ENCODE measurements at places on chromosomes 16 and 17.
A peak's percentile ranks its signal among the peaks of the same experiment; 100 is the strongest.

DNA sequence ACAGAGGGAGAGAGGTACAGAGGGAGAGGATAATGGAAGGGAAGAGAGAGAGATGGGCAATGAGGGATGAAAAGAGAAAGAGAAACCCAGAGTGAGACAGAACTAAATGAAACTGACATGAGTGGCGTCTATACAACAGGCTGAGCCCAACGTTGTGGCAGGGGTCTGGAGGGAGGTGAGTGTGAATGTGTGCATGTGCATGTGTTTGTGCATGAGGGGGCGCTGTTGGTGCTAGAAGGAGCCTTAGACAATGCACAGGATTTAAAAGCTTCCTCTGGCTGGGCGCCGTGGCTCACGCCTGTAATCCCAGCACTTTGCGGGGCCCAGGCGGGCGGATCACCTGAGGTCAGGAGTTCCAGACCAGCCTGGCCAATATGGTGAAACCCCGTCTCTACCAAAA, 454.8 kb upstream of the CDH11 start:
- no peak for DNase-seq

DNA sequence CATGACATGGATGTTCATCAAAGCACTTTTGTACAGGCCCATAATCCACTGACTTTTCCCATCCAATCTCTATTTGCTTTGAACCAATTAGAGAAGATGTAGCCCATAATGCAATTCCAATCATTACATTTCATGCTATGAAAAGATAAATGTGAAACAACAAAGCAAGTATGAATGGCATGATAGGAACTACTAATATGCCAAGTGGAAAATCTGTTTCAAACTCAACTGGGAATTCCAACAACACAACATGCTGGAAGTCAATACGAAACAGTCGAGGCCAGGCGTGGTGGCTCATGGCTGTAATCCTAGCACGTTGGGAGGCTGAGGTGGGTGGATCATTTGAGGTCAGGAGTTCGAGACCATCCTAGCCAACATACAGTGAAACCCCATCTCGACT, 39.6 kb upstream of the TMEM97 start:
- no peak for DNase-seq

DNA sequence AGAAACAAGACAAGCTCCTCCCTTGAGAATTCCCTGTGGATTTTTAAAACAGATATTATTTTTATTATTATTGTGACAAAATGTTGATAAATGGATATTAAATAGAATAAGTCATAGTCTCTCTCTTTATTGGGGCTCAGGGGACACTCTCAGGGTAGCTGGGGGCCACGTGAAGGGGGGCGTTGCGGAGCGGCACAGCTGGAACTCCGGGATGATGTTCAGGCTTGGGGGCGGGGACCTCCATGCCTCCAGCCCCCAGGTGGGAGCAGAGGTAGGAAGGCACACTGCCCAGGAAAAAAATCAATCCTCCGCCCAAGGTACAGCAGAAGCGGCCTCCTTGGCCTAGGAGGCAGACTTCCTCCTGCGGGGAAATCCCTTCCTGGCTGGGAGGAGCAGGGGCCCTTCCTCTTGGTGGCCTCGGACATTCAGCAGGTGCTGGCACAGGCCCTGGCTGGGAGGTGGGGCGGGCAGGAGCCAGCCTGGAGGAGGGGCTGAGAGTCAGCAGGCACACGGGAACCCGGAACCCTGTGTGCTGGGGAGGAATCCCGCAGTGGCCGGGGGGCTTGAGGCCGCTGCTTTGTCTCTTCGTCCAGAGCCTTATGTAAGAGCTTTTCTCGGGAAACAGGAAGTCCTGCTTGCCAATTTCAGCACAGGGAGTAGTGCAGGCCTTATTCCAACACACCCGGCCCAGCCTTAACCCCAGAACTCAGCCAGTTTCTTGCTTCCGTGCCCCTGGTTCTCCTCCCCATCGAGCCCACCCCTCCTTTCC, 591 bp upstream of the TNFSF13 start:
- peak; percentile 60 for DNase-seq

GRCh38 chr17:37050920-37051319, 102.2 kb downstream of the AATF start:
- DNase-seq: no peak

DNA sequence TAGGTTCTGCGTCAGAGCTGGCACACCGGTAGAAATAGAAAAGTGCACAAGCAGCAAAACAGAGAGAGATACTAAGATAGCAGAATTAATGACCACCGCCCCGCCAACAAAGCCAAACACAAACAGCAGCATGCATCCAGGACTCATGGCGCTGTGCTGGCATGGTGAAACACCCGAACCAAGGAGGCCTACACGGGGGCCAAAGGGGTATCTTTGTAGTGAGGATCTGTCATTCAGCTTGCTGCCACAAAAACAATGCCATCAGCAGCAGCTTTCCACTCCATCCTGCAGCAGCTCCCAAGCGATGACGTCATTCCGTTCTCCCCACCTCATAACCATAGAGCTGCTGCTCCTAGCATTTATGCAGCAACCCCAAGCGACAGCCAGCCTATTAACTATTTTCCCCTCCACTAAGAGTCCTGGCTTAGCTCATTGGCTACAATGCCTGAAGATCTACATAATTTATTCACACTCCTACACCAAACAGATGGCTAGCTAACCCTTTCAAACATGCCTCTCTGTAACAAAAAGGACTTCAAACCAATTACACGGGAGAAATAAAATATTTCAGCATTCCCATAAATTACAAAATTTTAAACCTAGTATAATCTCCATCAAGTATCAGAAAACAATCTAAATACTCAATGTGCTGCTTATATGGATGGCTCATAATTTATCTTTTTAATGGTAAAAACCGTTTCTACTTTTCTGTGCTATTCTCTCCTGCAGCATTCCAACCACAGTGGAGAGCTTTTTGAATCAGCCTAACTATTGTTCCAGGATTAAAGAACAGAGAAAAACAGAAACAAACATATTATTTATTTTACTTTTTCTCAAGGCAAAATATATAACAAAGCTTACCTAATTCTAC, 73.9 kb downstream of the SPAG9 start:
- no peak for DNase-seq

- DNase-seq: no peak
These were observed 235.1 kb downstream of the CEP112 start for GRCh38 chr17:65956814-65957213.

DNA sequence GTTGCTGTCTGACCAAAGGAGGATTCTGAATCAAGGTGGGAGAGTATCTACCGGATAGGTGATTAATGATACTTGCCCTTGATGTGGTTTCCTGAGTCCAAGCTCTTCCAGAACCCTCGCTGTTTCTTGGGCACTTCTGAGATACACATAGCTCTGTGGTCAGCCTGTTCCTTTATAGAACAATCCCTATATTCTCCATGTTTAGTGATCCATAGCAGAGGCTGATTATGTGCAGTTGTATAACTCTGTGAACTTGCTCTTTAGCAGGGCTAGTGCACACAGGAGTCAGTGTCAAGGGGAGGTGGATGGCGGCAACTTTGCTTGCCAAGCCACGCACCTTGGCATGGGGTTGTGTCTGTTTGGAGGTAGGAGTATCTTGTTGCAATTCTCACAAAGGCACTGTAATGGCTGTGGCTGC, 36.1 kb downstream of the ARL4D start:
- no peak for DNase-seq

DNA sequence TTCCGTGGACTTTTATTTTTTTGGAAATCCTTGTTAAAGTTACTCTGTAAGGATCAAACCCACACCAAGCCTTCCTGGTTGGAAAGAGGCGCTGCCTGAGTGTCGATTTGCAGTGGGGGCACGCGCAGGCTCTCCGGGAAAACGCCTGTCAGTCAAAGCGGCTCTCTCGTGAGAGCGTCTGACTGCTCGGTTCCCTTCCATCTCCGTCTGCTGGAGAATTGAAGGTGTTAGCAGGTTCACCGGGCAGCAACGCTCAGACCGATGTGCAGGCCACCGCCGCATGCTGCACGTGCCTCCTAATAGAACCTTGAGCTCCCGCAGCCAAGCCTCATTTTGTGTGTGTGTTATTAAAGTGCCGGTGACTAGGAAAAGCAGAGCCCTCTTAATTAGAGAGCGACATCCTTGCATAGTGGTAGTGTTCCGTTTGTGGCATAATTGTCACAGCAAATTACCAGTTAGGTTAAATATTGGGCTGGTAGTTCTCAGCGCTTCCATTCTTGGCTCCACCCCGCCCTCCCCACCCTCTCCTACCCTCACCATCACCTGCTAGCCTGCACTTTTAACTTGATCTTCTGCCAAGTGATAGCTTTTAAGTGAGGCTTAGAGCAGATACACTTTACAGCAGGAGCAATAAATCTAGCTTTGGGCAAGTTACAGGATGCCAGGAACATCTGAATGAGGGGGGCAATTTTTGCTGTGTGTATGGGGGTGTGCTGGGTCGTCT, 75.5 kb downstream of the RPA1 start:
- DNase-seq: no peak

- DNase-seq: no peak
These were observed 22.0 kb upstream of the IL4R start for GRCh38 chr16:27291722-27292240.

DNA sequence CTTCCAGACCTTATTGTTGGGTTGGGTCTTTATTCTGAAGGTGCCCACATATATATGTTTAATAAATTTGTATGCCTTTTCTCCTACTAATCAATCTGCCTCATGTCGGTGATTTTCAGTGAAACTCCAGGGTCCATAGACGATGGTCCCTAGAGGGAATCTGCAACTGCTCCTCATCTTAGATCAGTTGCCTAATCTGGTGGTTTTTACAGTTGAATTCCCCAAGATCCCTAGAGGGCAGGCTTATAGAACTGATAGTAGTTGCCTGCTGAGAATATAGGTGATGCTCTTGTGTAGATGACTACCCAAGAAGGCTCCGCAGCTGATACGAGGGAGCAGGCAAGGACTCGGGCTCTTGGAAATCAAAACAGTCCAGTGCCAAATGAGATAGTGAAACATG, 619.2 kb upstream of the C16orf82 start:
- no peak for DNase-seq

GRCh38 chr17:20083156-20083859, 74.1 kb downstream of the SPECC1 start:
- DNase-seq: no peak

- DNase-seq: no peak
These were observed 7.3 kb downstream of the CLUH start for GRCh38 chr17:2704031-2704889.

- peak; percentile 70 for DNase-seq
These were observed 31.7 kb downstream of the OSBPL7 start for GRCh38 chr17:47789611-47790561.

DNA sequence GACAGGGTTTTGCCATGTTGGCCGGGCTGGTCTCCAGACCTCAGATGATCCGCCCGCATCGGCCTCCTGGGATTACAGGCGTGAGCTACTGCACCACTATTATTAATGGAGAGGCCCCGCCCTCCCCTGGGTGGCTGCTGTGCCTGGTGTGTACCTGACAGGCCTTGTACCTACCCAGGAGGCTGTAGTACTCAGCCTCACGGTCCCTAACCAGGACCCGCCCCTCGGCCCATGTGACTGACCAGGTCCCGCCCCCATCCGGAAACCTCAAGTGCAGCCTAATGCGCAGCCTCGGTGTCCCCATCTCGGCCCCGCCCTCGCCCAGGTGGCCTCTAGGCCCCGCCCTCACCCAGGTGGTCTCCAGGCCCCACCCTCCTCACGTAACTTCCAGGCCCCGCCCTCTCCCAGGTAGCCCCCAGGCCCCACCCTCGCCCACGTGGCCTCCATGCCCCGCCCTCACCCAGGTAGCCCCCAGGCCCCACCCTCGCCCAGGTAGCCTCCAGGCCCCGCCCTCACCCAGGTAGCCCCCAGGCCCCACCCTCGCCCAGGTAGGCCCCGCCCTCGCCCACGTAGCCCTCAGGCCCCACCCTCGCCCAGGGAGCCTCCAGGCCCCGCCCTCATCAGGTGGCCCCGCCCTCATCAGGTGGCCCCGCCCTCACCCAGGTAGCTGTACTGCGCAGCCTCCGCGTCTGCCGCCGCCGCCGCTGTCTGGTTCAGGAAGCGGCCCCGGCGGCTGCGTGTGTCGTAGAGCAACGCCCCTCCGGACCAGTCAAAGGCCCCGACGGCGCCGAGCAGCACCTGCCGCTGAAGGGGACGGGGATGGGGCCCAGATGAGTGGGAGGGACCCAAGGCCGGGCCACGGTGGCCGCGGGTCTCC, 31.0 kb downstream of the HASPIN start:
- peak; percentile 68 for DNase-seq

DNA sequence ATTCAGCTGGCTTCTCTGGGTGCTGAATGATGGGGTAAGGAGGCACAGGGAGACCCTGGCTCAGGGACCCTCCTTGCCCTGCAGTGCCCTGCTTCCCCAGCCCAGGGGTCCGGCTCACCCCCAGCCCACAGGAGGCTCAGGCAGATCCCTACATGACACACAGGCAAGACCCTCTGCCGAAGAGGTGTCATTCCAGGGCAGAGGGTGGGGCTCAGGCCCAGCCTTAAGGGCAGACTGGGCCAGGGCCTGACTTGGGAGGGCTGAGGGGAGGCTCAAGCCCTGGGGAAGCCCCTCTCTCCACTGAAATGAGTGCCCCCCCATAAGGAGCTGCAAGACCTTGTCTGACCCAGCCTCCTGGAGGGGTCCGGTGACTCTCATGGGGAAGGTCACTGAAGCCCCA, 30.3 kb upstream of the KSR1 start:
- no peak for DNase-seq

DNA sequence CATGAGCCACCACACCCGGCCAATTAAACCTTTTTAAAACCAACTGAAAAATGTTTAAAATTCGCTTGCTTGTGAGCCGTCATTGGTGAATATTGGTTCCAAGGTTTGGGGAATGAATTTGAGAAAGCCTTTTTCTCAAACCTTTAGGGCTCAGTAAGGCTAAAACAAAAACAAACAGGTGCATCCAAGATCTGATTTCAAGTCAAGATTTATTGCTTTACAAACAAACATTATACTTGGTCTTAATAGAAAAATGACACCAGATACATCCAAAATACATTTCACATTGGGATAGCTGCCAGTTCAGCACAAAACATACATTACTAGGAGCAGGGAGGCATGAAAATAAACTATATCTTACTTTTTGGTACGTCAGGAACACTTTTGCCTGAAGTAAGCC, 5.4 kb downstream of the C17orf58 start:
- DNase-seq: no peak

DNA sequence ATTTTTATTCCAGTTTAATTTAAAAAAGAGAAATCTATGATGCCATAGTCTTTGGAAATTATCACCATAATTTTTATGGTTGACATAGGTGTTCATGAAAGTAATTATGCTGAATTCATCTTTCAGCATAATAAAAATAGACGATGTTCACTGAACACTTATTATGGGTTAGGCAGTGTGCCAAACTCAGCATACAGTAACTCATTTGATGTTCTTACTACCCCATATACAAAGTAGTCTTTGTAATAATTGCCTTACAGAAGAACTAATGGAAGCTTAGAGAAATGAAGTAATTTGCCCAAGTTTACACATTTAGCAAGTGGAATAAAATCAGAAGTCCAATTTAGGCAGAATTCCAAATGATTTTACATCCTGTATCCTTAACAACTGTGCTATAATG, 852.2 kb upstream of the GOT2 start:
- DNase-seq: no peak

DNA sequence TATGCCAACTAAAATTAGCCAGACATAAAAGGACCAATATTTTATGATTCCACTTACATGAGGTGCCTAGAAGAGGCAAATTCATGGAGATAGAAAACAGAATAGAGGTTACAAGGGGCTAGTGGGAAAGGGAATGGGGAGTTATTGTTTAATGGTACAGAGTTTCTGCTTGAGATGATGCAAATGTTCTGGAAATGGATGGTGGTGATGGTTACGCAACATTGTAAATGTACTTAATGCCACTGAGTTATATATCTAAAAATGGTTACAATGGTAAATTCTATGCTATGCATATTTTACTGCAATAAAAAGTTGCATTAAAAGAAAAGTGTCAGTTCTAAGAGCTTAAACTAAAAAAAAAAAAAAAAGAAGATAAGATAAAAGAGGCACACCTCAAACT, 17.9 kb downstream of the MT1X start:
- DNase-seq: no peak

Data from activated naive CD8-positive, alpha-beta T cell treated with anti-CD3 and anti-CD28 coated beads, Interleukin-2, amount 50 U/mL, for 24 hours (primary cell).